ENCODE measurements at places on chromosomes 4 and X. TPM values are rescaled to one million over a fixed set of nuclear protein-coding genes. Genes with fewer than 3 reads are reported as not detected.

DNA sequence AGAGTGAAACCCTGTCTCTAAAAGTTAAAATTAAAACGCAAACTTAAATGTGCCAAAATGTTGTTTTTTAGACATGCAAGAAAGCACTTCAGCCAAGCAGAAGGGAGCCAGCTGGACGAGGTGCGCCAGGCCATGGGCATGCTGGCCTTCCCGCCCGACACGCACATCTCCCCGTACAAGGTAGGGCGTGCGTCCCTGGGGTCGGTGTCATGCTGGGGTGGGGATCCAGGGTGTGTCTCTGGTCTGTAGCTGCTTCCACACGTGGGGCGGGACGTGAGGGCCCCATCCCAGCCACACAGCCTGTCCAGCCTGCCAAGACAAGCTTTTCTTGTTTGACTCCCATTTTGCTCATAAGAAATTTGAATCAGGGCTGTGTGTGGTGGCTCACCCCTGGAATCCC is 14.3 kb upstream of the UVSSA start:
- H3K36me3 ChIP-seq = no peaks in the 10 kb centered on the region
- H3K4me3 ChIP-seq = no peak overlapping the region
- no peak overlapping the region for H3K27ac ChIP-seq

DNA sequence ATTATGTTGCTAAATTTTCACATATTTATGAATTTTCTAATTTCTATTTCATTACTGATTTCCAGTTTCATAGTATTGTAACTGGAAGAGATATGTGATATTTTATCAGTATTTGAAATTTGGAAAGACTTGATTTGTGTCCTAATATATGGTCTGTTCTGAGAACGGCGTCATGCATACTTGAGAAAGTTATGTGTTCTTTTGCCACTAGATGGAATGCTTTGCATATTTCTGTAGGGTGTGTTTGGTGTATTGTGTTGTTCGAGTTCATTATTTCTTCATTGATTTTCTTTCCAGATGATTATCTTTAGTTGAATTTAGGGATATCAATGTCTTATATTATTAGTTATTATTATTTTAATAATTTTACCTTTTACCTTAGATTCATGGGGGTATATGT is 110.6 kb upstream of the ITM2A start:
- H3K4me3 ChIP-seq = no peak overlapping the region
- no peaks in the 10 kb centered on the region for H3K4me1 ChIP-seq
- H3K27me3 ChIP-seq = no peaks in the 10 kb centered on the region
- no peak for DNase-seq

GRCh38 chr4:99998062-99998867 is 48.2 kb upstream of the H2AZ1 start:
- H3K27me3 ChIP-seq = no peaks in the 10 kb centered on the region
- DNase-seq = no peak
- H3K4me3 ChIP-seq = no peak overlapping the region
- H3K27ac ChIP-seq = no peak overlapping the region

- H3K36me3 ChIP-seq = no peaks in the 10 kb centered on the region
- no peak overlapping the region for H3K27ac ChIP-seq
Observed at GRCh38 chrX:50876551-50876950, 34.0 kb upstream of the BMP15 start.

GRCh38 chrX:63855896-63856295 is 70.9 kb upstream of the ARHGEF9 start:
- DNase-seq = no peak
- no peaks in the 10 kb centered on the region for H3K4me1 ChIP-seq
- H3K36me3 ChIP-seq = no peaks in the 10 kb centered on the region

The ATP1B4 gene
- total RNA-seq = not detected

- no peak overlapping the region for H3K4me3 ChIP-seq
- no peaks in the 10 kb centered on the region for H3K36me3 ChIP-seq
- peaks cover 1% of the 10 kb centered on the region for H3K4me1 ChIP-seq
- DNase-seq = peak; percentile 4
- no peak overlapping the region for H3K27ac ChIP-seq
Observed at GRCh38 chr4:8329560-8329858, 60.0 kb downstream of the HTRA3 start.

DNA sequence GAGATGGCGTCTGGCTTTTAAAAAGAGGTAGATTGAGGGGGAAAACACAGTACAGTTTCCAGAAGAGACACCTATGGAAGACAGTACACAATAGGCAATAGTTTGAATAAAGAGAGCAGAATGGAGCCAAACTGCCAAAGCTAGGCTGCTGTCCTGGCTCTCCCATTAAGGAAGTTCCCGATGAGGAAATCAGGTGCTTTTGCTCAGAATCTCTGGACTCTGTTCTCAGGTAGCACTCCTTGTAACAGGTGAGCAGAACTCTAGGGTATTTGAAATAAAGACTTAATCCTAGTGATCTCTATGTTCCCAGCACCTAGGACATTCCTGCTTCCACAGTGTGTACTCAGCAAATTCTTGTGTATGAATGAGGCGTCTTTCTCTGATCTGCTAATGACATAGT is 1.6 kb downstream of the EGF start:
- H3K4me1 ChIP-seq = no peaks in the 10 kb centered on the region
- no peaks in the 10 kb centered on the region for H3K27me3 ChIP-seq
- no peak for DNase-seq
- H3K4me3 ChIP-seq = no peak overlapping the region

GRCh38 chr4:139030614-139031235 is 15.1 kb downstream of the NOCT start:
- no peak overlapping the region for H3K27ac ChIP-seq
- no peaks in the 10 kb centered on the region for H3K4me1 ChIP-seq
- no peak overlapping the region for H3K4me3 ChIP-seq
- no peaks in the 10 kb centered on the region for H3K36me3 ChIP-seq

GRCh38 chr4:106830879-106831278 is 205.2 kb downstream of the DKK2 start:
- no peaks in the 10 kb centered on the region for H3K27me3 ChIP-seq
- no peak overlapping the region for H3K27ac ChIP-seq
- DNase-seq = no peak
- H3K4me1 ChIP-seq = no peaks in the 10 kb centered on the region
- no peaks in the 10 kb centered on the region for H3K36me3 ChIP-seq

The ASB12 gene
- 0.88 TPM for total RNA-seq

The NPNT gene
- total RNA-seq = 16.3 TPM

The MAP9 gene
- total RNA-seq = 6.3 TPM

The CBLL2 gene
- total RNA-seq = not detected

The VCX3A gene
- not detected for total RNA-seq

- no peaks in the 10 kb centered on the region for H3K36me3 ChIP-seq
- no peaks in the 10 kb centered on the region for H3K27me3 ChIP-seq
- DNase-seq = no peak
- H3K27ac ChIP-seq = no peak overlapping the region
- no peak overlapping the region for H3K4me3 ChIP-seq
Observed at GRCh38 chr4:4673070-4673469, 131.2 kb upstream of the STX18 start.

DNA sequence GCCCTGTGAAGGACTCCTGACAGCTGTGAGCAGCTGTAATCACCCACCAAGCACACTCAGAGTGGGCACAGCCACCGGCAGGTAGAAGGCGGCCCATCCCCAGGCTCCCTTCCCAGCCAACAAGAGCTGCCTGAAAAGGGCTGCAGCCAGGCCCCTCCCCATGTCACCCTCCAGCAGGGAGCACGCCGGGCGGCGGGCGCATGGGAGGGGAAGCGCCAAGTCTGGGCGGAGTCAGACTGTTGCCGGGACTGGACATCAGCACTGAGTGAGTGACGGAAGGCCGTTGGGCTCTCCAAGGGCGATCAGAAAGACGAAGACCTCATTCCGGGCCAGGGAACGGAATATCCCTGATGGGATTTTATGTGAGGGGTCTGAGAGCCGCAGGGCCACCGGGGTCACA is 82.1 kb downstream of the PPP2R2C start:
- H3K27me3 ChIP-seq = no peaks in the 10 kb centered on the region
- no peak overlapping the region for H3K4me3 ChIP-seq
- peaks cover 2% of the 10 kb centered on the region for H3K4me1 ChIP-seq
- H3K36me3 ChIP-seq = no peaks in the 10 kb centered on the region

- no peak overlapping the region for H3K4me3 ChIP-seq
- H3K27ac ChIP-seq = no peak overlapping the region
- H3K4me1 ChIP-seq = no peaks in the 10 kb centered on the region
- no peaks in the 10 kb centered on the region for H3K36me3 ChIP-seq
Observed at GRCh38 chr4:180394312-180394711, 1848.9 kb upstream of the TENM3 start.

GRCh38 chr4:189021831-189022230 is 882.6 kb downstream of the TRIML1 start:
- no peaks in the 10 kb centered on the region for H3K27me3 ChIP-seq
- peak; percentile 33 for DNase-seq
- H3K4me1 ChIP-seq = no peaks in the 10 kb centered on the region
- no peak overlapping the region for H3K27ac ChIP-seq
- H3K36me3 ChIP-seq = no peaks in the 10 kb centered on the region
- H3K4me3 ChIP-seq = no peak overlapping the region

GRCh38 chrX:18961686-18962085 is 22.2 kb downstream of the PHKA2 start:
- H3K4me3 ChIP-seq = no peak overlapping the region
- H3K27ac ChIP-seq = no peak overlapping the region
- no peak for DNase-seq
- H3K27me3 ChIP-seq = no peaks in the 10 kb centered on the region

The AADAT gene
- 5.1 TPM for total RNA-seq

The PGRMC1 gene
- 97.9 TPM for total RNA-seq

GRCh38 chrX:103215425-103215991 is 600 bp downstream of the BEX4 start:
- H3K27ac ChIP-seq = peak overlapping the region; percentile 85
- DNase-seq = peak; percentile 47
- peak overlapping the region; percentile 83 for H3K4me3 ChIP-seq
- no peaks in the 10 kb centered on the region for H3K36me3 ChIP-seq
- no peaks in the 10 kb centered on the region for H3K27me3 ChIP-seq

Measured in ovary (tissue), 10 donors.